H4 (cell line): ENCODE measurements at places on chromosomes 3 and 15.
A peak's percentile ranks its signal among the peaks of the same experiment; 100 is the strongest.

GRCh38 chr3:36680952-36681351 lies 83.4 kb downstream of the DCLK3 start:
- DNase-seq: no peak

- DNase-seq: peak; percentile 41
Observed at GRCh38 chr3:196431181-196432136, 768 bp downstream of the UBXN7 start.

GRCh38 chr3:37491776-37492175 lies 317.4 kb upstream of the LRRFIP2 start:
- DNase-seq: no peak

- DNase-seq: no peak
Observed at GRCh38 chr3:43062564-43063040, 43.3 kb downstream of the POMGNT2 start.
